ENCODE measurements at places on chromosomes 12 and 14.

DNA sequence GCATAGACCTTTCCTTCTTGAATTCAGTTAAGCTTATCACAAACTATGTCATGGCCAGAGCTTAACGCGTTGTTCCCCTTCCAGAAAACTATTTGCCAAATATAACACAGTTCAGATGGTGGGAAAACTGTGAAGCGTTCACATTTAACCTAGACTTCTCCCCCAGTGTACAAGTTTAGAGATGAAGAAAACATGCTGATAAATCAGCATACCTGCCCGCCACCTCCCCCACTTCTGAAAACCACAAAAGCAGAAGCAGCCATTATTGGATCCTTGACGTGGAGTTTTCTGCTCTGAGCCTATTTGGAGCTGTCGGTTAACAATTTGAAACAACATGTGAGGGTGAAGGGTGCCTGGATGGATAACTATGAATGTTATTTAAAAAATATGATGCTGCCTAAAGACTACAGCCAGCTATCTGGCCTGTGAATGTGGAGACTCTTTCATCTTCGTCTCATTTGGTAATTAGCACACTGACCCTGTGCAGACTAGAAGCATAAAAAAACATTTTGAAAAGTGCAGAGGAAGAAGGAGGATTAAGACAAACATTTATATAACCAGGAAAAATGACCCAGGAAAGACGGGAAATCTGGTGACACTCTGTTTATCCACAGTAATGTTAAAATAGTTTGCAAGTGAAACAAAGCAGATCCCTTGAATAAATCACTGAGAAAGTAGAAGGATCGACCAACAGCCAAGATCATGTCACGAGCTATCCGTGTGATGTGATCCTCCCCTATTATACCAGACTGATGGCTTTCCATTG, 408.2 kb downstream of the AEBP2 start:
- no peak for DNase-seq

DNA sequence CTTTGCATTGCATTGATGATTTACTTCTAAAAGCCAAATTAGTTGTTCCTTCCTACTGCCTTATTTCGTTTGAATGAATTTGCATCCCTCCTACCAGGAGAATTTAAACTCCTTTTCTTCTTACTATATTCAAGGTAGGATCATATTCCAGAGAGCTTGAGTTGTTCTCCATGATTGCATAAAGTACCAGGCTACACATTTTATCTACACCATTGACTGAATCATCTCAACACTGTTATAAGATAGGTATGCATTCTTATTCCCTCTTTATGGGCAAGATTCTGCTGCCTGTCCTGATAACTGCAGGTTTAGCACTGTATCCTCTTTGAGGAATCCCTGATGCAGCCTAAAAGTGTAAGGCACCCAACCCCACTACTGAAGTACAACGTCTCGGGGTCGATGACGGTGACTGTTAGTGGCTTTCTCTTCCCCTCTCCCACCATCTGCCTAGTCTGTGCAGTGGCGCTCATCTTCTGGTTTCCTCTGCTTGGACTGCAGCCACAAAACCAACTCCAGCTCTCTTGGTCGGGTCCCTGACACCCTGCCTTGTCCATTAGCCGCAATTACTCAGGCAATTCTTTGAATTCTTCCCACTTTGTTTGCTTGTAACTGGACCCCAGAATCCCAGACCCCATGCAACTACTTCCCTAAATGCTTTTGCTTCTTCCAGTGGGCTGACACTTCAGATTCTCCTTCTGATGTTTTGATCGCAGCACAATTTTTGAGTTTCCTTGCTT, 44.4 kb upstream of the STXBP6 start:
- no peak for DNase-seq

GRCh38 chr14:81172881-81173280, 47.9 kb downstream of the GTF2A1 start:
- no peak for DNase-seq

GRCh38 chr12:75205558-75205957, 4.1 kb downstream of the KCNC2 start:
- DNase-seq = no peak

DNA sequence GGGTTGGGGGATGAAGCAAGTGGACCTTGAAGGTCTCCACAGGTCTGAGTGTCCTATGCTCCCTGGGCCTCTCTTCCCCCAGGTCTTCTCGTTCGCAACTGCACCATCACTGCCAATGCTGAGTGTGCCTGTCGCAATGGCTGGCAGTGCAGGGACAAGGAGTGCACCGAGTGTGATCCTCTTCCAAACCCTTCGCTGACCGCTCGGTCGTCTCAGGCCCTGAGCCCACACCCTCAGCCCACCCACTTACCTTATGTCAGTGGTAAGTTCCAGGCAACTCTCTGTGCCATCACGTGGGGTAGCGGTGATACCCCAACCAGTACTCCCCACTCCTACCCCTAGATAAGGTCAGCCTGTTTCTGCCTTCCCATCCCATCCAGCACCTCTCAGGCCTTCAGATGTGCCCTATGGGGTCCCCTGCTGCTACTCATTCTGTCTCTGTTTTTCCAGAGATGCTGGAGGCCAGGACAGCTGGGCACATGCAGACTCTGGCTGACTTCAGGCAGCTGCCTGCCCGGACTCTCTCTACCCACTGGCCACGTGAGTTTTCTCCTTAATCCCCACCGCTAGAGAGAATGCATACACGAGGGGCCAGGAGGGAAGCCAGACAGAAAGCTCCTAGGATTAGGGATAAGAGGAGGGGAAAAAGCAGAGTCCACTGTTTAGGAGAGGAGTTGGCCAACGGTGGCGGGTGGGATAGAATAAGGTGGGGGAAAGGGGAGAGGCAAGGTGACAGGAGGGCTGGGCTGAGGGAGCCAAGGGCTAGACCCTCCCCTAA, 1.6 kb upstream of the TAPBPL start:
- no peak for DNase-seq

DNA sequence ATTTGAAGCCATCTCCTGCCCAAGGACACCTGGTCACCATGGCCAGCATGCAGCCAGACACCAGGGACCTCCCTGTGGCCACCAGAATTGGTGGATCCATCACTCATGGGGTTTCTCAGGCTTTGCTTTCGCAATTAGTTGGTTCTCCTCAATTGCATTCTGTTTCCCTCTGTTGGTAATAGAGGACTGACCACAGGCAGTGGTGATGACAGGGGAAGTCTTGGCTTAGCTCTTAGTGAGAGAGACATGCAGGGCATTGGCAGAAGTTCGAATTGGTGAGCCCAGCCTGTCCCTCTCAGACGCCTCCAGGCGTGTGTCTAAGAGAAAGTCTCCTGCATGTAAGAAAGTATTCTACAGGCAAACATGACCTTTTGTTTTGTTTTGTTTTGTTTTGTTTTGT, 21.3 kb downstream of the HCAR2 start:
- DNase-seq = no peak

DNA sequence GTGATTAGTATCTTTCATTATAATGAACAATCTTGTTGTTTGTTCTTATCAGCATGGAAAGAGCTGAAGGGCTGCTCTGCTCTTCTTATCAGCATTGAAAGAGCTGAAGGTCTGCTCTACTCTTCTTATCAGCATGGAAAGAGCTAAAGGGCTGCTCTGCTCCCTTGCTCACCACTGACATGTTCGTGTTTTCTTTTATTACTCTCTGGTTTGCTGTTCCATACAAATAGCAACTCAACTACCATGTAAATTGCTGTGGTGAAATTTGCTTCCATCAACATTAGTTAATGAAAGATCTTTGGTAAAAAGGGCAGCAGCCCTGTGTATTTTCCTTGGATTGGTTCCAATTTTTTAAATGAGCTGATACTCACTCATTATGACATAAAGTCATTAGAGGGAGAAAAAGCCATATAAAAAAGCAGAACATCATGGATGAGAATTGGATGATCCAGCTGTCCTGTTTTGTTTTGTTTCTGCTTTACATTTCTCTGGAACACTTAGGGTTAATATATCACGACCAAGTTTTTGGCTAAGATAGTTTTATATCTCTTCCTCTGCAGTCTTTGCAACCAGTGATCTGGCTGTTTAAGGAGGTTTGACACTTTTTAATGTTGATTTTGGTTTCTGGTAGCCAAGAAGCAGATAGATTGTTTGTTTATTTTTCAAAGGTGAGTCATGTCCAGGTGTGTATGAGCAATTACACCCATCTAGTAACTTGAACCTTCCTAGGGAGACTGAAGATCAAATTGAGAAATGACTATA, 356.6 kb downstream of the CEP128 start:
- DNase-seq = no peak

DNA sequence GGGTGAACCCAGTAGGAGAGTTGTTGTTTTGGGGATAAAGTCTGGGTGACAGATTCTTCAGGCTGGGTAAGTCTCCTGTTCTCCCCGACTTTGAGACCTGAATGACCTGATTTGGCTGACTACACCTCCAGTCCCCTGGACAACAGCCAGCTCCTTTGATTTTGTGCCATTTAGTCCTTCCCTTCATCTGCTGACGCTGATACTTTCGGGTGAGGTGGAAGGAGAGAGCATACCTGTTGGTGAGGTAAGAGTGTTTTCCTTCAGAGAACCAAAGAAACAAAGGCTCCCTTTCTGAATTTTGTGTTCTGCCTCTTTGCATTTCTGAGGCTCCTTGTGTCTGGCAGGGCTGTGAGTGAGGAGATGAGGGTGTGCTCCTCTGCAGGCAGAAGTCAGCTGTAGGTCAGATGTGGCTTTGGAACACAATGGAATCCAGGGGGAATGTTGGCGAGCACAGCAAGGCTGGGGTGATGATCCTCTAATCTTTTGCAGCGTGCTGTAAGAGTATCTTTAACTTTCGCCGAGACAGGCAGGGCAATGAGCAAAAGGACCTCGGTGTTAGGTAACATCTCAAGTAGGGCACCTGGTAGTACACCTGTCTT, 12.1 kb downstream of the ETV6 start:
- no peak for DNase-seq

- no peak for DNase-seq
Measured at GRCh38 chr14:24392325-24393091, 6.3 kb upstream of the NYNRIN start.

GRCh38 chr12:129401572-129401971, 502.3 kb downstream of the TMEM132D start:
- no peak for DNase-seq

- no peak for DNase-seq
Measured at GRCh38 chr14:36516719-36517241, 3.3 kb downstream of the NKX2-1 start.

DNA sequence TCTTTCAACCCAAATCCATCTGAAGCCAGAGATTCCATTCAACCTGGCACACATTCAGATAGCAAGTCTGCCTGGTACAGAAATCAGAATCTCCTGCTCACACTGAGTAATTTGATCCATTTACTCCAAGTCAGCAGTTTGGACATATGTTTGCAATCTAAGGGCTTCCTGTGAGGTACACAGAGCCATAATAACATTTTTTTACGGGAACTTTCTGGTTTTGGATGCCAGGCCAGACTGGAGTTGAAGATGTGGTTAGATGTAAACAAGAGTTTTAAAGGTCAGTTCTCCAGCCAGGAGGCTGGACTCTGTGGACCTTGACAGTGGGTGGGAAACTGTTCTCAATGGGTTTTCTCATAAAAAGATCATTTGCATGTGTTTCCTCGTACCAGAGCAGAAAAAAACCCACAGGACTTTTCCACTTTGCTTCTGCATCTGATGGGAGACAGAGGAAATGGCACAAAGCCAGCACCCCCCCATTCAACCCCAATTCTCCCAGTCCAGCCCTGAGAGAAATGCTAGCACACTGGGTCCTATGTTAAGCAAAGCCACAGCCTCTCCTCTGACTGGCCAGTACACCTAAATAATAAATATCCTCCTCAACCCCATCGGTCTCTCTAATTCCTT, 17.7 kb upstream of the TSPAN11 start:
- peak; percentile 46 for DNase-seq

- no peak for DNase-seq
Measured at GRCh38 chr12:106767954-106768822, 6.3 kb upstream of the RIC8B start.

DNA sequence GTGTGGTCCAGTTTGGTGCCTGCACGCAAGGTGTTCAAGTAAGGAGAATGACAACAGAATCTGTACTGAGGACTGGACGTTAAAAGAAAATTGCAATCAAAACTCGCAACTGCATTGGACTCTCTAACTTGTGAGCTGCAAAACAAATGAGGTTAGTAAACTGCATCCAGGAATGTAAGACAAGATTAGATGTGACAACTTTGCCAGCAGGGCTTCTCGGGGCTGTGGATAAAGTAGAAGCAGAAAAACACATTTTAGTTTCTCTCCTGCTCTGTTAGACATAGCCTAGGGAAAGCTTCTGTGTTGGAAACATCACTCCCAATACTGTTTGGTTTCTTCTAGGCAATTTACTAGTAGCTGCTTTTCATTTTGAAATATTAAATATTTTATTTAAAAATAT, 338.2 kb upstream of the NAV3 start:
- no peak for DNase-seq

DNA sequence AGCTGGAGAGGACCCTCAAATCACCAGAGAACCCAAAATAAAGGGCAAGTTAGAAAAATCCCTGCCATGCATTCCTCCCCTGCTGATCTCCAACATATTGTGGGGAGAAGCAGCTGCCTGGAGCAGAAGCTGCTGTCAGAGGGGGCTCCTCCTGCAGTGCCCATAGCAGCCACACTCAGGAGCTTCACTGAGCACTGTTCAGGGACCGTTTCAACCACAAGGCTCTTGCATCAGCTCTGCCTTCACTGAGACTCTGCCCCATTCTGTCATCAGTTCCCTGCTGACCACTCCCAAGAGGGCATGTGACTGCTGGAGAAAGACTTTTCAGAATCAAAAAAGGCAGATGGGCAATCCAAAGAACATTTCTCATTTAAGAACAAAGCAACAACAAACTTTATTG, 392.7 kb downstream of the GALC start:
- DNase-seq = no peak

GRCh38 chr12:117039891-117040309, 59.3 kb downstream of the TESC start:
- DNase-seq = no peak

DNA sequence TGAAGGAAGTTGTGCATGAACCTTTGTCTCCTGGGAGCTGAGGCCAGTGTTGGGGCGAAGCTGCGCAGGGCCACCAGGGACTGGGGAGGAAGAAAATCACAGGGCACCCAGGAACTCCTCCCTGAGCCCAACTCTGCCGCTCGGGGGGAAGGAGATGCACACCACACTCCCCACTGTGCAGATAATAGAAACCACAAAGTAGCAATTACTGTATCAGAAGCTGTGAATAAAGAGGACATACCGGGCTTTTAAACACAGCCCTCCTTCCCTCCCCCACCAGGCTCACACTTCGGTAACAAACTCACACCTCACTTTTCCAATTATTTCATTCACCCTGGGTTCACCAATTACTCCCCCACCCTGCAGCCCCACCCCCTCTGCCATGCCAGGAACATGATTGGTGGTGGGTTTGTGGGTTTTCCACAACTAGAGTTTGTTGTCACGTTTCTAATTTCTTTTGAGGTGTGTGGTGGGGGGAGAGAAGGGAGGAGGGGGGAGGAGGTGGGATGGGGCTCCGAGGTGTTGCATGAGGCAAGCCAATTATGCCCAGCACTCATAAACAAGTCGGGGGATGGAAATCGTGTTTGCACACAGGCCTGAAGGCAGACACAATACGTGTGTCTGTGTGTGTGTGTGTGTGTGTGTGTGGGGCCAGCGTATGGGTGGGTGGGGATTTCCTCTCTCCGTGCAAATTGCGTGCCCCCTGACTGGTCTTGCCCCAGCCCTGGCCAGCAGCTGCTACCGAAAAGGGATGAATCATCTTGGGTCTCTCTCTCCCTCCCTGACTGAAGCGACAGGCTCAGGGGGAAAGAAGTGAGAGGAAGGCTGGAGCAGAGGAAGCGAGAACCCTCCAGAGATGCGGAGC, 103.3 kb downstream of the RBM19 start:
- no peak for DNase-seq
